ENCODE measurements at places on chromosomes 7 and 10. TPM values are rescaled to one million over a fixed set of nuclear protein-coding genes. Genes with fewer than 3 reads are reported as not detected.

Gene AMZ1
- total RNA-seq = 14.6 TPM

Gene AZGP1
- total RNA-seq = not detected

Gene SEMA4G
- total RNA-seq = 2.2 TPM

Gene GNGT1
- not detected for total RNA-seq

Gene MYO3A
- total RNA-seq = 1.4 TPM

- no peak for DNase-seq
Measured at GRCh38 chr10:102280397-102281101, 35.2 kb downstream of the GBF1 start.

DNA sequence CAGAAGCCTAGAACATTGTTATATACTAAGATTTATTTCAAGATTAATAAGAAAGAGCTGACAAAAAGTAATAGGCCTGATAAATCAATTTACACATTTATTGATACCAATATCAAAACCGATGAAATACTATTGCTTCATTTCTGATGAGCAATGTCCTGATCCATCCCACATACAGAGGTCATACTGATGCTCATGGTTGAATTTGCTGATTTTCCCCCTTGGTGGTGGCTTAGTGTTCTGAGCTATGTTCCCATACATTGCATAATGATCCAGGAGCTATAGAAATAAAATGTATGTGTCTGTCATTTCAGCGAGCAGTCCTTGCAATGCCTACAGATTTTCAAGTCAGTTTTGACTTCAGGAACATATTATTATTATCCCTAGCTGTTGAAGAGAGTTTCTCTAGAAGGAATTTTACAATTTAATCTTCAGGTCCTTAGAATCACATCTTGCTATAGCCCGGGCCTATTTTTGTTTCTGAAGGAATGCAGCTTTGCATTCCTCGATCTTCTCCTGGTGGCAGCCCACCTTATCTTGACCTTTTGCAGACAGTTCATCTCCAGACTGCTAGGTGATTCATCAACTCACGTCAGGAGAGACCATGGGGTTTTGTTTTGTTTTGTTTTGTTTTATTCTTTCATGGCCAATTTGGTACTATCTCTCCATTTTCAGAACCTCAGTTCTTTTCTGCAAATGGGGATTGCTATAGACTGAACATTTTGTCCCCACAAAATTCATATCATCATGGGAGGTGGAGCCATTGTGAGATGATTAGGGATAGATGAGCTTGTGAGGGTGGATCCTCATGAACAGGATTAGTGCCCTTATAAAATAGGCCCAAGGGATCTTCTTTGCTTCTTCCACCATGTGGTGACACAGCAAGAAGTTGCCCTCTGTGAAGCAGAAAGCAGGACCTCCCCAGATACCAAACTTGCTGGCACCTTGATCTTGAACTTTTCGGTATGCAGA, 465.6 kb upstream of the IGFBP3 start:
- DNase-seq = no peak

DNA sequence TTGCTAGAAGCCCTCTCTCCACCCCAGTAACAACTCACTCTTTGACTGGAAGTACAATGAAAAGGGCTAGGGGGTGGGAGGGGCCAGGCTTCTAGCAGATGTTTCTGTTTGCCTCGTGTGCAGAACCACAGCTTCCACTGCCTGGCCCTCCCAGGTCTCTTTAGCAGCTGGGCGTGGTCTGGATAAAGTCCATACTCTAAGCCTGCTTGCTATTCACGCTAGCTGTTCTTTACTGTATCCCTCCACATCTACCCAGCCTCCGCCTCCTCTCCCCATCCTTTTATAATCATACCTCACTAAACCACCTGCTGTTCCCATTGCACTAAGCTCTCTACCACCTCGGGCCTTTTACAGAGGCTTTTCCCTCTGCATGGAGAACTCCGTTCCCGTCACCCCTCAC, 288.8 kb downstream of the CAMK1D start:
- no peak for DNase-seq

GRCh38 chr7:131554880-131555516, 1.4 kb downstream of the PODXL start:
- no peak for DNase-seq

DNA sequence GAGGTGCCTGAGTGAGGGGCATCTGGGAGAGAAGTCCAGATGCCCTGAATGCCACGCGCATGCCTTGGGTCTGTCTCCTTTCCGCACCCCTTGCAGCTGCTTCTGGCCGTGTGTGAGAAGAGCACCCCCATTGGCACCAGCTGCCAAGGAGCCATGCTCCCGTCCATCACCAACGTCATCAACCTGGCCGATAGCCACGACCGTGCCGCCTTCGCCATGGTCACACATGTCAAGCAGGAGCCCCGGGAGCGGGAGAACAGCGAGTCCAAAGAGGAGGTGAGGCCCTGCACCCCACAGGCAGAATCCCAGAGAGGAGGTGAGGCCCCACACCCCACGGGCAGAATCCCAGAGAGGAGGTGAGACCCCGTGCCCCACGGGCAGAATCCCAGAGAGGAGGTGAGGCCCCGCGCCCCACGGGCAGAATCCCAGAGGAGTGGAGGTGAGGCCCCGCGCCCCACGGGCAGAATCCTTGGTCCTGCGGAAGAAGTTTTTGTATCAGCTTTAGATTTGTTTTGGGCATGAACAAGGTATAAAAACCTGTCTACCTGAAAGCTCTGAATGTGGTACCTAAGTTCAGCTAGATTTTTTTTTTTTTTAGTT, 91.8 kb downstream of the TRRAP start:
- DNase-seq = no peak

GRCh38 chr7:91512958-91513357, 248.7 kb downstream of the FZD1 start:
- DNase-seq = no peak

- no peak for DNase-seq
Measured at GRCh38 chr10:125057158-125058001, 103.0 kb downstream of the CTBP2 start.

GRCh38 chr10:48794074-48794473, 109.4 kb downstream of the WDFY4 start:
- no peak for DNase-seq

- no peak for DNase-seq
Measured at GRCh38 chr7:29265208-29265923, 70.8 kb downstream of the CHN2 start.

GRCh38 chr10:120824881-120825309, 26.3 kb upstream of the WDR11 start:
- peak; percentile 46 for DNase-seq

- DNase-seq = no peak
Measured at GRCh38 chr10:101690461-101690860, 4.5 kb downstream of the FBXW4 start.

DNA sequence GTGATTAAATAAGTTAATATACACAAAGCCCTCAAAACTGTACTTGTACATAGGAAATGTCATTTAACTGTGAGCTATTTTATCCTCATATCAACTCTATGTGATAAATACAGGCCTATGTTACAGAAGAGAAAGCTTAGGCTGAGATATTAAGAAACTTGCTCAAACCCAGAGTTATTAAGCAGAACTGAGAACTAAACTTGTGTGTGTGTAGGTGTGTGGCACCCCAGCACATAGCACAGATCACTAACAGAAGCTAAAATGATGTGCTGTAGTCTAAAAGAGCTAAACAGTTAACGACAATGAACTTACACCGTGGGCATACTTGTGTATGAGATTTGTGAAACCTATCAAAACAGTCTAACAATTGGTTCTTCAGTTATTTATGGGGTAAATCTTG, 34.5 kb downstream of the MTPN start:
- no peak for DNase-seq

- no peak for DNase-seq
Measured at GRCh38 chr10:77187376-77187999, 450.1 kb downstream of the KCNMA1 start.

DNA sequence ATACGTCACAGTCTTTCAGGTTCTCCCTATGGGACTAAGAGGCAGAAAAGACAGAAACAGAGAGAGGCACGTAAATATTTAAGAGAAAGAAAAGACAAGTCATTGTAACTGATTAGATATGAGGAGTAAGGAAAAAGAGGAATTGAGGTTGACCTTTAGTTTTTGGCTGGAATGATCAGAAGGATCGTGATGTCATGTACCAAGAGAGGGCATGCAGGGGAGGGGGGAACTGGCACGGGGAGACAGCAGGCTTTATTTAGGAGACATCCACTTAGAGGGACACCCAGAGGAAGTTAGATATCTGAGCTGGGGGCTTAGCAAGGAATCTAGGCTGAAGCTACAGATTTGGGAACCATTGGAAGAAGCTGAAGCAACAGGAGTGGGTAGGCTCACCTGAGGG, 9.2 kb upstream of the LRRC20 start:
- DNase-seq = no peak

DNA sequence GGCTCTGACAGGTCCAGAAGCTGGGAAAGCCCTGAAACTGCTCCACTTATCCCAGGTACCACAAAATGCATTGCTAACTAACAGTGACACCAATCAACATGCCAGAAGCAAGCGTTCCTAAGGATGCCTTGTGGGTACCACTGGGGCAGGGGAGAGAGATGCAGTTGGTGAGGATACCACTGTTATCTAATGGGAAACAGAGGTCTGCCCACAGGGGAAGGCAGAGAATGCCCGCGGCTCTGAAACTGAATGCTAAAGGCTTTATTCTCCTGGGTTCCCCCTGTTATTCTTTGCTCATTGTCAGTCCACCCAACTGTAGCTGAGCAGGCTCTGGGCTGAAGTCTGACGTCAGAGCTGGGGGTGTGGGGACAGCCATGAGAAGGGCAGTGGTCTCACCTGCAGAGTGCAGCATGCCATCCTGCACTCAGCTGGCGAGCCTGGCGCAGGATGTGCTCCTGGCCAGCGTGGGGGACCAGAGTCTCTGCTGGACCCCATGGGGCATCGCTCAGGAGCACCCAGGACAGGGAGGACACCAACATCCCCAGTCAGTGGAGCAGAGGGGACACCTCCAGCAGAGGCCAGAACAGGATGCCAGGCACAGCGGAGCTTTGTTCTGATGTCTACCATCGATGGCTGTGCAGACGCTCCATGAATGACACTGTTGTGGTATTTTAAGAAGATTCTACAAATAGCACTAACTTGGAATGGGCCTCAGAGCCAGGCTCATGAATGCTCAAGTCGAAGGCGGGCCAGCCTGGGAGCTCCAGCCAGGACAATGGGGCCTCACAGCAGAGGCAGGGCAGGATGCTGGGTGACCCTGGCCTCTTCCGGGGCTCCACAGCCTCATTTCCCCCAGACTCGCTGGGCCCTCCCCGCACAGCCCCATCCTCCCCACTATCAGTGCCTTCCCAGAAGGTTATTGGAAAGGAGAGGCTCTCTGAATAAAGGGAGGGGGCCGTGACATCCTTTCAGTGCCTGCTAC, 95.8 kb downstream of the ARHGAP22 start:
- no peak for DNase-seq

- no peak for DNase-seq
Measured at GRCh38 chr7:128591705-128592104, 80.4 kb upstream of the GARIN1A start.

GRCh38 chr10:128062881-128063563, 63.2 kb downstream of the MKI67 start:
- DNase-seq = peak; percentile 88

GRCh38 chr10:60517805-60518204, 128.1 kb upstream of the ANK3 start:
- no peak for DNase-seq

GRCh38 chr7:26948617-26949118, 84.3 kb upstream of the SKAP2 start:
- DNase-seq = no peak

DNA sequence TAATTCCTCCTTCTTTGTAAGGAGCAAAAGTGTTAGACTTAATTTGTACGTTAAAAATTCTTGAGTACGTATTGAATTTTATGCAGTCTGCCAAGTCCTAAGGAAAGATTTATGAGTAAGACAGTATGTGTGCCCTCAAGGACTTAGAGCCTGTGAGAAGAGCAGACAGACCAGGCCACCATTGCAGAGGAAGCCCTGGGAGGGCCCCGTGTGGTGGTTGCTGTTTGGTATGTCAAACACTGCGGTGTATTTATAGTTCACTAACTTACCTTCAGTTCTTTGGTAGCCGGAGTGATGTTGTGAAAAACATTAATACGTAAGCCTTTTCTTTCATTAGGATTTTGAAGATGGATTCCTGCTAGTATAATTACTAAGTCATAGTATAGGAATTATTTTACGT, 82.9 kb downstream of the GALNT11 start:
- DNase-seq = no peak

DNA sequence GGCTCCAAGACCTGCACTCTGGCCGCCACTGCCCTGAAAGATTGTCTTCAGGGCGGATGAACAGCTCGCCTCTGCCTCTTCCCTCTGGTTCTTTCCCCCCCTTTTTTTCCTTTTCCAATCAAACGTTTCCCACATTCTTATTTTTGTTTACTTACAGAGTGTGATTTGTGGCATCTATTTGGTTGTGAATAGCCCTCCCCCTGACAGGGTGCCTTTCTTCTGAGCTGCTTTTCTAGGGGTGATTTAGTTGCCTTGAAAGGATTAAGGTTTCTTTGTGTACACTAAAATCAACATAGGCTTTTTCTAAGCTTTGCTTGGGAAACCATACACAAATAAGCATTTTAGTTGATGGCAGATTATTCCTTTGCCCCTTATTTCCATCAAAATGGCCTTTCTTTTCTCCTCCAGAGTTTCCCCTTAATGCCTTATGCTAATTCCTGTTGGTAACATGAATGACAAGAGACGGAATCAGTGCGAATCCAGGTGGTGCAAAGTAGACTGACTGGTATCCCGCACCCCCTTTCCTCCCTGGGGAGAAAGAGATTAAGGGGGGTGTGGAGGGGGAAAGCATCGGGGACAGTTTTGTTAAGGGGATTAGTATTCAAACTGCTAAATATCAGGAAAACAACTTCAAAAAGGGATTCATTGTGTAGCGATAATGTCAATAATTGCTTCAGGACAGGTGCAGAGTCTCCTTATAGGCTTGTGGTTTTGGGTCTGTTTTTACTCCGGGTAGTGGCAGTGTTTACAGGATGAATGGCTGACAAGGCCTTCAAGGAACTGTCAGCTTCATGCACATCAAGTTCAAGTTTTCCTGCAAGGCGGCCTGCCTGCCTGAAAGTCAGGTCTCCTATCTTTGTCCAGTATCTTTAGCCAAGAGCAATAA, 431.6 kb upstream of the GALNT17 start:
- no peak for DNase-seq

DNA sequence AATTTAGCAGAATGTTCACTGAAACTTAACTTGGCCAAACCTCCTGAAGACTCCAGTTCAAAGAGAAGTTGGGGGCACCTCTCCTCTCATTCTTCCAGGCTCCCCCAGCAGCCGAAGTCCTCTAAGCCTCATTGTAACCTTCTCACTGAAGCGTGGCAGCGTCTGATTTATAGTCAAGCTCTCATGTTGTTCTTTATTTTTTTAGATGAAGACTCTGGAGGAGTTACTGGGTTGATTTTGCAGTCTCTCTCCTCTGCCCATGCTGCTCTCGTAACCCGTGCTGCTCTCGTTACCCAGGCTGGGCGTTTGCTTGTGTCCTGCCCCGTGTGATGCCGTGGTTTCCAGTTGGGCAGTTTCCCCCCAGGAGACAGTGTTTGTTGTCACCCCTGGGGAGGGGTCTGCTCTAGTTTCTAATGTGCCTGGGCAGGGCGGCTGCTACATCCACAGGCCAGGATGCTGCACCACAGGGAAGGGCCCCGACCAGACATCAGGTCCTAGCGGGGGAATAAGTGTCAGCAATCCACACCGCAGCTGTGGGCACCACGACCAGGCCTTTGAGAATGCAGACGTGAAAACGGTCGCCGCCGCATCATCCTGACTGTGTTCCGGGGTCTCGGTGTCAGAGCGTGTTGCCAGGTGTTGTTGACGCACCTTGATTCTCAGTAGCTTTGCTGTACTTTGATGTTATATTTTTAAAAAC, 65.2 kb downstream of the WDR37 start:
- DNase-seq = no peak
